ENCODE measurements at places on chromosomes 2 and 18.

- no peak for DNase-seq
These were observed 1.5 kb upstream of the RUFY4 start for GRCh38 chr2:218067523-218067922.

GRCh38 chr2:202486351-202486750, 110.2 kb downstream of the BMPR2 start:
- no peak for DNase-seq

GRCh38 chr2:203619267-203619878, 84.3 kb upstream of the RAPH1 start:
- DNase-seq, result no peak

DNA sequence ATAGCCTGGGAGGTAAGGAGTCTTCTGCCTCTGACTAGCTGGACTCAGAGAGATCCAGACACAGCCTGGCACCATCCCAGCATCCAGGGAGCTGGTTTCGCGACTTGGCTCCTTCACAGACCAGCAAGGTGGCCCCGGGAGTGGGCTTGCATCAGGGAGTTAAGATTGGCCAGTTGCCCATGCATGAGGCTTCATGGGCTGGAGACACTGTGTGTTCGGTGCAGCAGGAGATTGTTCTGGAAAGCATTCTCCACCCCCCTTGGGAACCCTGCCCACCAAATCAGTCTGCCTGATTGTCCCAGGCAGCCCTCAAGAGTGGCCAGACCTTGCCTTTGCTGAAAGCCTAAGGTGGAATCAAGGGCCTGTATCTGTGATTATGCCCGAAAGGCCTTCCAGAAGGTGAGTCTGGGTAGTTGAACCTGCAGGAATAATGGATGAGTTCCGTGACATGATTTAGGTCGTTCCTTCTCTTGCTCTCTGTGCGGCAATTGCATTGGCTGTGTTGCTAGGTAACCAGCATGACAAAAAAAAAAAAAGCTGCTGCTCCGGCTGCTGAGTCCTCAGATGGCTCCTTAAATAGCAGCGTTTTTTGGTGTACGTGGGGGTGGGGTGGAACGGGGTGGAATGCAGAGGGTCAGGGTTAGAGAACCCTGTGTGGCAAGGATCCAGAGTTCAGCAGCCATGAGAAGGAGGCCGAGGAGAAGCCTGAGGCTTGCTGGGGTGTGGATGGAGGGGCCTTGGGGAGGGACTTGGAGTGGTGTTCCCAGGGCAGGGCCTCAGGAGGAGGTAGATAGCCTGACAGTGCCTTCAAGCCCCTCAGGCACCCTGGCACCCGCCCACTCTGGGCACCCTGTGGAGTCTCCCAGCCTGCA, 93.0 kb upstream of the MCFD2 start:
- DNase-seq, result no peak

DNA sequence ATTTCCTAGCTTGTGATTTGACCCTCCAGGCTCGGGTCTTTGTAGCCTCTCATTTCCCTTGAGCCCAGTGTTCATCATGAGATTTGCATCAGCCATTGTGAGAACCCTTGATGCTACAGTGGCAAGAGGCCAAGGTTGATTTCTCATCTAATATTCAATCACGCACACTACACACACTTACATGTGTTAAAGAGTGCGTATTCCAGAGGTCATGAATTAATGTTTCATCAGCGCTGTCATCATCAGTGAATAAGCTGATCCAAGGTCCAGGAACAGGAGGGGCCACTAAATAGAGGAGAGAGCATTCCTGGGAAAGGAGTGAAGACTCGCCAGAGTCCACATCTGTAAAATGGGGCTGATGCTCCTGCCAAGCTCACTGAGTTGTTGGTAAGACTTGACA, 276.1 kb upstream of the SIX2 start:
- no peak for DNase-seq

- no peak for DNase-seq
These were observed 380.4 kb downstream of the CLIP4 start for GRCh38 chr2:29495536-29496060.

DNA sequence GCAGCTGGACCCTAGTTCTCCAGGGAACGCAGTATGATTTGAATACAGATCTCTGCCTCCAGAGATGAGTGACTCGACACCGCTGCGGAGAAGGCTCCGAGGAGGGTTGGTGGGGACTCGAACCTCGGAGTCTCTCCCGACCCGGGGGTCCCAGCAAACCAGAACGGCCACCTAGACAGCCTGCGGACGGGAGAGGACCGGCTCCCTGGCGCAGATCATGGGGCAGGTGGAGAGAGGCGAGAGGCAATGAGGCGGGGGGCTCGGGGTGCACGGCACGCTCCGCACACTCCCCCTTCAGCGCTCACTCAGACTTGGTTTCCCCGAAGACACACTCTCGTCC, 12.6 kb downstream of the DYSF start:
- no peak for DNase-seq

- DNase-seq, result no peak
These were observed 72.0 kb downstream of the KCNE4 start for GRCh38 chr2:223123855-223124610.

- DNase-seq, result no peak
These were observed 102.1 kb downstream of the MEIS1 start for GRCh38 chr2:66536997-66537396.

Data from CD4-positive, alpha-beta T cell treated with Interleukin-6 at 100 ng/mL for 8 hours (primary cell).